ENCODE measurements at places on chromosomes 2 and 18.

GRCh38 chr2:205889114-205889513, 196.9 kb downstream of the INO80D start:
- DNase-seq: no peak

GRCh38 chr2:240033330-240033678, 3.1 kb upstream of the OR6B2 start:
- no peak for DNase-seq

- DNase-seq: no peak
Observed at GRCh38 chr2:18319987-18320386, 240.5 kb downstream of the RDH14 start.

GRCh38 chr2:12730265-12730664, 13.5 kb downstream of the TRIB2 start:
- no peak for DNase-seq

DNA sequence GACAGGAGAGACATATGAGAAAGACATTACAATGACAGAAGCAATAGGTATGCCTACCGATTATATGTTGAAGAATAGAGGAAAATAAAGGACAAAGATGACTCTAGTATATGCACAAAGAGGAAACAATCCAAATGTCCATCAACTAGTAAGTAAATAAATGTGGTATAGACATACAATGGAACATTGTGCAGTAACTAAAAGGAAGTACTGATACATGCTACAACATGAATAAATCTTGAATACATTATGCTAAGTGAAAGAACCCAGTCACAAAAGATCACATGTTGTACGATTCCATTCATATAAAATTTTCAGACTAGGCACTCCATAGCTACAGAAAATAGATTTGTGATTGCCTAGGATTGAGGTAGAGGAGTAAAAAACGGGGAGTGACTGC, 28.5 kb upstream of the PGAP1 start:
- DNase-seq: no peak

- no peak for DNase-seq
Observed at GRCh38 chr2:216119986-216120385, 10.8 kb downstream of the XRCC5 start.

DNA sequence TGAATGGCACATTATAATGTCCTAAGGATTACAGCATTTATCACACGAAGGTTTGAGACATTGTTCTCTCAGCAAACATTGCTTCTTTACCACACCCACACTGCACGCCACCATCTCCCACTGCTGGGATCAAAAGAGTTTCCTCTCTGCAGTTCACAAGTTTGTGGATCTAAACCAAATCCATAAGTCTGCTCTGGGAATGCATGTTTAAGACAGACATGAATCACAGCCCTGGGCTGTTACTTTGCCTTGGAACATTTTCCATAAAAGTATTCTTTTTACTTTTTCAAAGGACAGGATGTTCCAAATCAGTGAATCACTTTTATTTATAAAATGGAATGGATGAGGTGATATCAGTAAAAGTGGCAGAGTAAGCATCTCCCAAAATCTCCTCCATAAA, 36.1 kb downstream of the STPG4 start:
- no peak for DNase-seq

GRCh38 chr2:56681659-56682396, 498.0 kb downstream of the CCDC85A start:
- DNase-seq: no peak

Data from HEK293T (cell line).